SK-MEL-5 (cell line): ENCODE measurements at places on chromosomes 6 and 20. TPM values are rescaled to one million over a fixed set of nuclear protein-coding genes. Genes with fewer than 3 reads are reported as not detected.

- DNase-seq = no peak
Observed at GRCh38 chr20:62366370-62367135, 559 bp downstream of the LAMA5 start.

GRCh38 chr6:90336388-90336947 is 39.8 kb upstream of the BACH2 start:
- no peak for DNase-seq

DNA sequence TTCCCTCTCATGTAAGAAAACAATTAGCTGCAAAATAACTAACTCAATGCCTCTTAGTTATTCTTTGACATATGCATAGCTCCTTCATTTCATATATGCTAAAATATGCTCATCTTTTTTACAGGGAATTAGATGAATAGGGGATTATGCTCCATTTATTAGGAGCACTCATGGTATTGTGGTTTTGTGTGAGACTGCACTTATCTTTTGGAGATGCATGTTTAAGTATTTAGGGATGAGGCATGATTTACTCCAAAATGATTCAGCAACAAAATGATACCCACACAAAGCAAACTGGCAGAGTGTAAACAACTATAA is 8.8 kb downstream of the BNIP5 start:
- no peak for DNase-seq

GRCh38 chr6:89817481-89817880 is 2.1 kb downstream of the MDN1 start:
- no peak for DNase-seq

DNA sequence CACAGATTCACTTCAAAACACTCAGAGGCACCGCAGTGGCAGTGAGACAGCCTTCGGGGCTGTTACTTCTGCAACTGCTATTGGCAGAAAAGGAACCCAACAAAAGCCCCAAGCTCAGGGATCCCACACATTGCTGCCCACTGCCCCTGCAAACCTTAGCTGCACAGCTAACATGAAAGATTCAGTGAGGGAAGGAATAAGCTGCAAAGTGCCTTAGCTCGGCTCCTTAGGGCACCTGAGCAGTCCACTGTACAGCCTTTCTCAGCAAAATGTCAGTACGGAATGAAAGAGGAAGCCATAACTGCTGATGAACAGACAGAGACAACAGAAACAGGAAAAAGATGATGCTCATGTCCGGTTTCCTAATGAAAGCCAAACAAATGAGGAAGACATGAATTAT is 179.7 kb upstream of the SHLD1 start:
- no peak for DNase-seq

- no peak for DNase-seq
Observed at GRCh38 chr20:63787302-63787701, 43.8 kb downstream of the ZBTB46 start.

DNA sequence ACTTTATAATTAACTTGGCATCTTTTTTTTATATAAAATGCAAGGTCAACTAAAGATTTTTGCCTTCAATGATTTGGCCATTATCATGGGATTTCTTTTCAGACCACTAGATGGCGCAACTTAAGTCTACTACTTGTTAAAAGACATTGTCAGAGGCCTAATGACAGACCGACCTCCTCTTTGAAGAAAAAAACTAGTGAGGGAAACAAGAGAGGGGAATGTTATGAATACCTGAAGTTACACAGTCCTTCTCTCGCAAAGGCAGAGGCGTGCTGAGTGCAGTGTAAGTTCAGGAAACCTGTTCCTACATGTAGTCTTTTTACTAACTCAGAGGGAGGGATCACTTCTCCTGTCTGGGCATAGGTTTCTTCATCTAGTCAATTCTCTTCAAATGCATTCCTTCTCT is 9.3 kb downstream of the TRAPPC3L start:
- peak; percentile 79 for DNase-seq

- DNase-seq = peak; percentile 71
Observed at GRCh38 chr6:152124429-152125074, 317.1 kb downstream of the ESR1 start.

FAM209B gene
- not detected in 2 replicates for total RNA-seq

GRCh38 chr6:88858455-88858854 is 105.0 kb downstream of the RNGTT start:
- no peak for DNase-seq

DNA sequence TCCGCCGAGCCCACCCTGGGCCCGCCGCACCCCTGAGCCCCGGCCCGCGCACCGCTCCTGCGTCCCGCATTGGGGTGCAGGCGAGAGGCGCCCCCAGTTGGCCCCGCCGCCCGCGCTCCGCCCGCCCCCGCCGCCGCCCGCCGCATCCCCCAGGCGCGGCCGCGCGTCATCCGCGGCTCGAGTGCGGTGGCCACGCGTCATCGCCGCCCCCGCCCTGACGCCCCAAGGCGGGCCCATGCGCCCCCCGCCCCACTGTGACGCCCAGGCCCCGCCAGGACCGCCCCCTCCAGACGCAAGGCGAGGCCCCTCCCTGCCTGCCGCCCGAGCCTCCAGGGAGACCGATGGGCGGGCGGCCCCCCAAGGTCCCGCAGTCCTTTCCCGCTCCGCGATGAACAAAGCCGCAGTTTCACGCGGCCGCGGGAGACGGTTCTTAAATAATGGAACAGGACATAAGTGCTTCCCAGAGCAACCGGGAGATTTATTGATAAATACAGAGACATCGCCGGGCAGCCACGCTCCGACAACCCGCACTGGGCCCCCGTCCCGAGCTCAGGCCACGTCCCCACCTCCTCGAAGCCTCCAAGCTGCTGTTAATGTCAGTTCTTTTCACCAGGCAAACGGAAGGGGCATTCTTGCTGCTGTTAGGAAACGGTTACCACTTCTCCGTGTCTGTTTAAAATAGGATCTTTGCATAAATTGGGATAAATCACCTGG is at the start of gene ANKRD60:
TSS of gene ANKRD60 (minus strand) at position 170 of the 714 bp plus-strand sequence. CDS start at position 170, 0 bp downstream.
- no peak for DNase-seq

MICAL1 gene
- total RNA-seq = 43.1 and 47.8 TPM in 2 replicates

- no peak for DNase-seq
Observed at GRCh38 chr20:43755390-43755789, 28.6 kb upstream of the GTSF1L start.

DNA sequence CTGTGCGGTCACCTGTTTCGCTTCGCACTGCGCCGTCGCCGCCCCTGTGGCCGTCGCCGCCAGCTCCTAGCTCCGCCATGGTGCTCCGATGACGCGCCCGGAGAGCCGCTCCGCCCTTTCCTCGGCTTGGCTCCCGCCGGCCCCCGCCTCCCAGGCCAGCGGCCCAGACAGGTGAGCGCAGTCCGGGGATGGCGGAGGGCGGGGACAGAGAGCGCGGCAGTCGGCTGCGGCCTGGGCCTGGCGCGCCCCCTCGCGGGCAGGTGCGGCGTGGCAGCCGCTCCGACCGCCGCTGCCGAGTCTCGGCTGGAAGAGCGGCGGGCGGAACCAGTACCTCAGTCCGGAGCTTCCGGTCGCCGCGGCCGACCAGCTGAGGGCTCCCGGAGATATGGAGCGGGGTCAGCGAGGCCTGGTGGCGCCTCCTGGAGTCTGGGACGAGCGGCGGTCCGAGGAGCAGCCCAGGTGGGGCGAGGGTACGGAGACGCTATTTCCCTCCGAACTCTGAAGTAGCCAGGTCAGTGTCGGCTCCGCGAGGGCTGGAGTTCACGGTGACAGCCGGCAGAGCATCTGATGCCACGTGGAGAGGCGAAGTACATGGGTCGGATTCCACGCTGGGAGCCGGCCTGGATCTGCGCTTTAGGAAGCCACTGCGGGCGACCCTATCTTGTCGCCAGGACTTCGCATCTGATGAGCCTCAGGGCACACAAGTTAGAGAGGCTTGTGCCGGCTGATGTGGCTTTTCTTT is at the start of gene MAP7:
TSS of gene MAP7 (minus strand) at position 93 of the 742 bp plus-strand sequence. CDS start at position 79, 14 bp downstream.
- peak; percentile 69 for DNase-seq

- DNase-seq = no peak
Observed at GRCh38 chr6:14023855-14024254, 93.7 kb upstream of the CD83 start.

- no peak for DNase-seq
Observed at GRCh38 chr20:36279362-36279761, 26.8 kb upstream of the DLGAP4 start.

GRCh38 chr6:42813906-42814444 is 32.1 kb downstream of the BICRAL start:
- no peak for DNase-seq

DNA sequence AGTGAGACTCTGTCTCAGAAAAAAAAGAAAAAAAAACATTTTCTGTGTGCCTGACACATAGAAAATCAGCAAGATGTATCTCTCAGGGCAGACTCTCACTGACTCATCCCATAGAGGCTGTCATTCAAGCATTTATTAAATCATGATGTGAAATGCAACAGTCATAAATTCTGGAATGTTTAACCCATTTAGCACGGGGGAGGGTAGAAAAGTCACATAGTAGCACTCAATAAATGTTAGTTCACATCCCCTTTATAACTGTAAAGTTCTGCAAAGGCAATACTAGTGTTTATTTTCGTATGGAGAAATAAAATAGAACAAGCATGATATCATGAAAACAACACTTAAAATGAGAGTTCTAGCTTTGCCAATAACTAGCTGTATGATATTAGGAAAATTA is 15.5 kb upstream of the CARMIL1 start:
- DNase-seq = no peak

DNA sequence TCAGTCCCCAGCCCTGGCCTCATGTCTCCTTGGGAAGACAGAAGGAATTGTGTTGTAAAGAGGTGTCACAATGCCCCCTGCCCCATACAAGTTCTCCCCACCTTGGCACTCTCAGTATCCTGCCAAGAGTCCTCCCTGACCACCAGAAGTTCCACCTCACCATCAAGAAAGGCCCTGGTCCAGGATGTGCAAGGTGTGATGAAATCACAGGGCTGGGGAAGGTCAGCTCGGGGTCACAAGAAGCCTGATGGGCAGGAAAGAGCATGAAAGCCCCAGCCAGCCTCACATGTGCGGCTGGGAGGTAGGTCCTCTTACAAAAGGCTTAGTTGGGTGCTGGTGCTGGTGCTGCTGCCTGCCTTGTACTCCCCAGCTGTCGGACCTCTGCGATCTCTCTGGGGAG is 12.9 kb upstream of the C6orf132 start:
- DNase-seq = no peak

PDSS2 gene
- total RNA-seq = 12.6 and 14.0 TPM in 2 replicates

FRS3 gene
- 0.61 and 2.2 TPM in 2 replicates for total RNA-seq

RAD21L1 gene
- 0.11 TPM in 1 of 2 replicates, not detected in the other for total RNA-seq

DNA sequence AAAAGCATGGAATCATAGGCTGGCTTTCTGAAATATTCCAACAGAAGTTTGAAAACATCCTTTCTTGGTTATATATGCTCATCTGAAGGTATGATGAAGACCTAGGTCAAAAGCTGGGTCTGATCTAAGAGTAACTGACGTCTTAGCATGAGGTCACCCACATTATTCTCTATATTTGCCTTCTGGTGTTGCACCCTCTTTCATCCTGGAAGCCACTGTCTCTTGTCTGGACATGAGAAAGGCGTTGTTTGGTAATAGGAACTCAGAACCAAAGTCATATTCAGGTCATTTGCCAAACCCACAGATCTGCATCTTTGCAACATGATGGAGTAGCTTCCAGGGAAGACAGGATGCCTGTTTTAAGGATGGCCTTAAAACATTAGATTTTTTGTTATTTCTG is 17.6 kb downstream of the GABRR1 start:
- DNase-seq = no peak

LPA gene
- total RNA-seq = not detected in 2 replicates

- DNase-seq = no peak
Observed at GRCh38 chr6:107646176-107646575, 156.3 kb downstream of the SOBP start.
